ENCODE measurements at places on chromosomes 5 and 9.

- DNase-seq, result no peak
These were observed 469.0 kb downstream of the PDE4D start for GRCh38 chr5:59424515-59424914.

DNA sequence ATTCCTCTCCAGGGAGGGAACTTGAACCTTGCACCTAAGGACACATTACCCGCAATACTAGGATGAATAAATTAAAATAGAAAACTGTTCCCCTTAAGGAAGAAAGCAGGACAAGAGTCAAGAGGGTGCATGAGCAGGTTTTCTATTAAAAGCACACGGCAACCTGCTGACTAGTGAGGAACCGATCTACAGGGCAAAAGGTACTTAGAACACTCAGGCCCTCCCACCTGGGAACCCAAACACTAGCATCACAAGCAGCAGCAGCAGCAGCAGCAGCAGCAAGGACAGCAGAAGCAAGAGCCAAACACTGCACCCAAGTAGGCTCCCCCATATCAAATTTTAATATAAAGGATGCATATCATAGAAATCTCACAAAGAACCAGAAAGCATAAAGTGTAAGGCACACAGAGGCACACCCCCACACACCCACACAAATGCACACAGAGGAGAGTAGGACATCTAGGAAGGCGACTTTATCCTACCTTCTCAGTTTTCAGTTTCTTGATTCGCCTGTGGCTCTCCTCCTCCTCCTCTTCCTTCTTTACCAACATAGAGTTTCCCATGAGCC lies 2.8 kb downstream of the ZNF608 start:
- no peak for DNase-seq

GRCh38 chr5:17436350-17436749 lies 61.7 kb upstream of the TAF11L2 start:
- DNase-seq, result no peak

DNA sequence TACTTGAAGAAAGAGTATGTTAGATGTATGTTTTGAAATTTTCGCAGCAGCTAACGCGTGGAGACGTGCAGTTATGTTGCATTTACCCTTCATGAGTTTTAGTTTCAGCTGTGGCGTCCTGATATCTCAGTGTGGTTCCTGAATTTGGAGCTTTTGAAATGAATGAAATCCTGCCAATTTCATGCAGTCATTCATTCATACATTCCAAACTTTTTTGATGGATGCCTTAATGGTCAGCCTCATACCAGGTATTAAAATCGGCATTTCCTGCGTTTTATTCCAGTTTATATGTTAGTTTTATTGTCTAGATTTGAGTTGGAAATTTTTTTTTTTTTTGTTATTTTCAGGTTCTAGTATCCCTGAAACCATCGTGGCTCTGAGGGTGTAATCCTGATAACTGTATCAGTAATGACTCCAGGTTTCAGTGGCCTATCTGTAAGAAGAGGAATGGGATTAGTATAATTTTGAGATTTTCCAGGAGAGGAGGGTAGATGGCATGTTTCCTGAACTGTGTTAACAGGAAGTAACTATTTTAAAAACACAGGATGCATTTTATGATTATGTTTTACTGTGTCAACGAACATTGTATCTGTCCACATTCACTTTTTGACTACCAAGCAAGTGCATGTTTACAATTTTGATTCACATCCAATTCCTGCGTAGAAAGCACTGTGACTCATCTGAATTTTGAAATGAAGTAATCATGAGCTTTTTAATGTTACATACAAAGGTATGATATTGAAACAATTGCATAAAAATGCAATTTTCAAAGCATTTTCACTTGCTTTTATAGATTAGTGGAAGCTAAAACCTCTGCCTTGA lies 1.0 kb downstream of the FOCAD start:
- DNase-seq, result no peak

GRCh38 chr5:141919218-141920119 lies 4.2 kb upstream of the DELE1 start:
- no peak for DNase-seq

- no peak for DNase-seq
These were observed 5.0 kb downstream of the NSMF start for GRCh38 chr9:137454145-137454596.

GRCh38 chr9:4375424-4376200 lies 75.7 kb upstream of the GLIS3 start:
- peak; percentile 44 for DNase-seq

DNA sequence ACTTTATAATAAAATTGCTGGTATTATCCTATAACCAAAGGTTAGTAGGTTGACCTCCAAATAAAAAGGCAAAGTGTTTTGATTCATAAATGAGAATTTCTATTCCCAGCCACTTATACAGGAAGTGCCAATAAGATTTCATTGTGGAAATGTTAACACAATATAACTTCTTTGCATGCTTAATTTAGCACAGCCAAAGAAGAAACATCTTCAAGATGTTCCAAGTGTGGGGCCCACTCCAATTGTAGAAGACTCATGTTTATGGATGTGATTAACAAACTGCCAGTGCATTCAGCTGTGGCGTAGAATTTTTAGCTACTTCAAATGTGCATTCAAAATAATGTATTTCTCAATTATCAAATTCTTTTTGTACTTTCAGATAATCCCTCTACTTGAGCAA lies 402.3 kb downstream of the DEPDC1B start:
- no peak for DNase-seq

DNA sequence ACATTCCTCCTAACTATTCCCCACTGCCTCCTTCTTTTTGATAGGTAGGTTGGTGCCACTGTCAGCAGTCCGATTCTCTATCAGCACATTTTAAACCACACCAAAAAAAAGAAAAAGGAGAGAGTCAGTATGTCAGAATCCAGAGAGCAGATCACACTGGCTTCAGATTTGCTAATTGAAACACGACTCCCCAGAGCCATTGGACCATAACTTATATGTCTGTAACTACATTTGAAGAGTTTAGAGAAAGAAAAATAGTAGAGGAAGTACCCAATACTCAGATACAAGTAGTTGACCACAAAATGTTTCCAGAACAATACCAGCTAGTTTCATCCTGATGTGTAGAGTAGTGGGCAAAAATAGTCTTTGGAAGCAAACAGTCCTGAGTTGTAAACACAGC lies 216.6 kb downstream of the NR2F1-AS1 start:
- no peak for DNase-seq

DNA sequence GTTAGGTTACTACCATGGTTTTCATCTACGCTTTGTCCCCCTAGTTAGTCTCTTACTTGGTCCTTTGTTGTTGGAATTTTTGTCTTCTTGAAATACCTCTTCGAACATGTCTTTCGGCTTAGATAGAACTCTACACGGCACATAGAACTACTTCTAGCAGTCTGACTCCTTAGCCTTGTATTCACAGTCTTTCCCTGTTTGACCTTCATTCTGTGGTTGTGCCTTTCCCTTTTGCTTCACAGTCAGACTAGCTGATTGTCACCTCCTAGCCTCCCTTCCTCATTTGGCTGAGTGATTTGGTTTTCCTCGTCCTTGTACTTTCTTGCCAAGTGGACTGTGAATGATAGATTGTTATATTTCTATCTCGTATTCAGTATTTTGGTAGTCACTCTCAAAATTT lies 10.7 kb downstream of the SMAD5 start:
- no peak for DNase-seq

- no peak for DNase-seq
These were observed 162.9 kb upstream of the ACOT12 start for GRCh38 chr5:81556809-81557208.

DNA sequence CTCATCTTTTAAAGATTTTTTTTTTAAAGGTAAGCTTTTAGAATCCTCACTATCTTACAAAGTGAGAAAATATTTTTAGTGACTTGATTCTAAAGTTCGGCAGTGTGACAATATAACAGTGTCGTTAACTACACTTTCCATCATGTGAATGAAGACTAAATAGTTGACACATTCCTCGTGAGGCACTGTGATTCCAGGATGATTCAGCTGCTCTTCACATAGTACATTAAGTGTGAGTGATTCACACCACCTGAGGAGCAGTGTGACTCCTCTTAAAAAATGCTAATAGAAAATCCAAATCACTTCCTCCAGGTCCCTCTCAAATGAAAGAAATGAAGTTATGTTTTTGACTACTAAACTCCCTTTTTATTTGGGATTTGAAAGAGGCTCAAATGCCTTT lies 589.5 kb downstream of the GABRG2 start:
- DNase-seq, result peak; percentile 26

- no peak for DNase-seq
These were observed 649.1 kb downstream of the BNC2 start for GRCh38 chr9:16221366-16221765.

DNA sequence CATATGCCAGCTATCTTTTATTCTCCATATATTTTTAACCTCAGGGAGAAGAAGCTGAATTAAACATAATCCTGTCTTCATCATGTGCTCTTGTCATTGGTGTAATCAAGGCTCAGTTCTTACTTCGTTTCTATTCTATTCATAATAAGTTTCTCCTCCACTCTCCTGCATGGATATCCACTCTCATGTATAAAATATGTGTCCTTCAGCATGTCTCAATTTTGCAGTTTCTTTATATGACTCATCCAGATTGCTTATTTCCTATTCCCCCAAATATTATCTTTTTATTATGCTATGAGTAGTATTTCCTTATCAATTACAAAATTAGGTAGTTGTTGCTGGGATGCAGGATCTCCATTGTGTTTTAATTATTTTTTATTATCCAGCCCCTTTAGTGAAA lies 643.7 kb upstream of the ACO1 start:
- no peak for DNase-seq

GRCh38 chr5:42974536-42974935 lies 65.6 kb downstream of the ANXA2R start:
- no peak for DNase-seq

DNA sequence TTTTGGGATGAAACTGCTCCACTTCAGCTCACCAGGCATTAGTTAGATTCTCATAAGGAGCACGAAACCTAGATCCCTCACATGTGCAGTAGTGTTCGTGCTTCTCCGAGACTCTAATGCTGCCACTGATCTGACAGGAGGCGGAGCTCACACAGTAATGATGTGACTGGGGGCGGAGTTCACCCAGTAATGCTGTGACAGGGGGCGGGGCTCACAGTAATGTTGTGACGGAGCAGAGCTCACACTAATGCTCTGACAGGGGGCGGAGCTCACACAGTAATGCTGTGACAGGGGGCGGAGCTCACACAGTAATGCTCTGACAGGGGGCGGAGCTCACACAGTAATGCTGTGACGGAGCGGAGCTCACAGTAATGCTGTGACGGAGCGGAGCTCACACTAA lies 27.1 kb upstream of the LRRC14B start:
- no peak for DNase-seq

GRCh38 chr5:96344678-96345577 lies 88.1 kb downstream of the PCSK1 start:
- peak; percentile 74 for DNase-seq

DNA sequence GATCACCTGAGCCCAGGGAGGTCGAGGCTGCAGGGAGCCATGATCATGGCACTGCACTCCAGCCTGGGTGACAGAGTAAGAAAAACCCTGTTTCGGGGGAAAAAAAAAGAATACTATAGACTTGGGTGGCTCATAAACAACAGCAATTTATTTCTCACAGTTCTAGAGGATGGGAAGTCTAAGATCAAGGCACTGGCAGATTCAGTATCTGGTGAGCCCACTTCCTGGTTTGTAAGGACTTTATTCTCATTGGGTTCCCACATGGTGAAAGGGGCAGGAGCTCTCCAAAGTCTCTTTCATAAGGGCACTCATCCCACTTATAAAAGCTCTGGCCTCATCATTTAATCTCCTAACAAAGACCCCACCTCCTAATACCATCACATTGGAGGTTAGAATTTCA lies 8.7 kb downstream of the HINT1 start:
- DNase-seq, result no peak

GRCh38 chr9:1014640-1015039 lies 35.5 kb upstream of the DMRT2 start:
- DNase-seq, result no peak

GRCh38 chr9:99087462-99087861 lies 17.5 kb upstream of the TGFBR1 start:
- DNase-seq, result no peak

- no peak for DNase-seq
These were observed 384.6 kb downstream of the SH3GL2 start for GRCh38 chr9:17963498-17963897.

DNA sequence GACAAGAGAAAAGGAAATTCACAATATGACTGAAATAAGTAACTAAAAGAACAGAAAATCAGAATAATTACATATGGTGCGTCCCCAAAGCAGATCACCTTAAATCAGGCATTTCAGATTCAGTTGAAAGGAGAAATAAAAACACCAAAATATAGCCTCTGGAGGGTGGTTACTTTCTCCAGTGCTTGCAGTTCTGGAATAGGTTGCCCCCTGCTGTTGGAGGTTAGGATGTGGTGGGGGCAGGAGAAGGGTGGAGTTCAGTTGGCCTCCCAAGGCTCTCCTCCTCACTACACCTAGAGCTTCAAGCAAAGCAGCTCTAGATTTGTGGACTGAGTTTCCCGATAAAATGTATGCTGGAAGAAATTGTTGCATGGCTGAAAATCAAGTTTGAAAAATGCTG lies 338.2 kb upstream of the TLE4 start:
- DNase-seq, result peak; percentile 29

DNA sequence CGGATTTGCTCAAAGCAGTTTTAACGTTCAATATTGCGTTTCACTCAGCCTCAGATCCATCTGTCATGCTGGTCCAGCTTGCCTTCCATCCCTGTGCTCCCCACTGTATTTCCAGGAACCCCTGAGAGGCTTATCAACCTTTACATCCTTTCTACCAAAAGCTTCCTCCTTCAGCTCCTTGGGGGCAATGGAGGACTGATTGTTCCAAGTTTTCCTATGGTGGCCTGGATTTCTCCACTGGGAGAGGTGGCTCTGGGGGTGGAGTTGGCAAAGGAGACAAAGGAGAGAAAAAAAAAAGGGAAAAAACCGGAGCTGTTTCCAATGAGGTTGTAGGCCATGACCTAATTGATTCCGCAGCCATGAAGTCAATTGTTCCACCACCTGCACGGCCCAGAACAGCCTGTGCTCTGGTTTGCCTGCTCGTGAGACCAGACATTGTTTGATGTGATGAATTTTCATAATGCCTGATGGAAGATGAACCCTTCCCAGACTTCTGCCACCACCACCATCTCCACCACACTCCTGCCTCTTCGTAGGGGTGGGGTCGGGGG lies 54.1 kb downstream of the ABLIM3 start:
- DNase-seq, result no peak

GRCh38 chr9:6818292-6818922 lies 60.6 kb downstream of the KDM4C start:
- DNase-seq, result peak; percentile 29

DNA sequence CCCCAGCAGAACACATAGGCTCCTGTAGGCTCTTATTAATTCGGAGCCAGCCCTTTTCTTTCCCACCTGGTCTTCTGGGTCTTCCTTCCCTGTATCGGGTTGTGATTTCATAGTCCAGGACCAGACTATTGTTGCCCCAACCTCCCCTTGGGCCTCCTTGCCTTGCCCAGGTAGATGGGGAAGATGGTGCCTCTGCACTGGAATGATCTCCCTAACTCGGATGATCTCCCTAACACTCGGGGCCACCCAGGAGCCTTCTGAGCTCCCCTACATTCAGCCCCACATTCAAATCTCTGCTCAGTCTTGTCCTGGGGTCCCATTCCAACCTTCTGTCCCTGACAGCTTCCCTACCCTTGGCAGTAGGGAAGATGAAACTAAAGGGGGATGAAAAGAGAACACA lies 2.7 kb upstream of the IRF1 start:
- no peak for DNase-seq
